ENCODE measurements at places on chromosomes 13 and 19.

DNA sequence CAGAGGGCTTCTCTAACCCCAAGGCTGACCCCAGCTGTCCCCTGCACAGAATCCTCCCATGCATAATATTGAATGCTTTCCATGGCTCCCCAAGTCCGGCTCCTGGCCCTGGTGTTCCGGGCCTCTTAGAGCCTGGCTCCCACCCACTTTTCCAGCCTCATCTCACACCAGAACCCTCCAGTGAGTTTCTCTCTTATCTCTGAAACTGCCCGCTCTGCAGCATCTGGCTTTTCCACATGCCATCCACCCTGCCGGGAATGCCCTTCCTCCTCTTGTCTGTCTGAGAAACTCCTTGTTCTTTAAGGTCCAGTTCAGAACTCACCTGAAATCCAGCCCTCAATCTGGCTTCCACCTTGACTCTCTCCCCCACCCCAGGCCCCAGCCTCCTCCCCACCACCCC, 6.8 kb downstream of the SYNGR4 start:
- DNase-seq: no peak

DNA sequence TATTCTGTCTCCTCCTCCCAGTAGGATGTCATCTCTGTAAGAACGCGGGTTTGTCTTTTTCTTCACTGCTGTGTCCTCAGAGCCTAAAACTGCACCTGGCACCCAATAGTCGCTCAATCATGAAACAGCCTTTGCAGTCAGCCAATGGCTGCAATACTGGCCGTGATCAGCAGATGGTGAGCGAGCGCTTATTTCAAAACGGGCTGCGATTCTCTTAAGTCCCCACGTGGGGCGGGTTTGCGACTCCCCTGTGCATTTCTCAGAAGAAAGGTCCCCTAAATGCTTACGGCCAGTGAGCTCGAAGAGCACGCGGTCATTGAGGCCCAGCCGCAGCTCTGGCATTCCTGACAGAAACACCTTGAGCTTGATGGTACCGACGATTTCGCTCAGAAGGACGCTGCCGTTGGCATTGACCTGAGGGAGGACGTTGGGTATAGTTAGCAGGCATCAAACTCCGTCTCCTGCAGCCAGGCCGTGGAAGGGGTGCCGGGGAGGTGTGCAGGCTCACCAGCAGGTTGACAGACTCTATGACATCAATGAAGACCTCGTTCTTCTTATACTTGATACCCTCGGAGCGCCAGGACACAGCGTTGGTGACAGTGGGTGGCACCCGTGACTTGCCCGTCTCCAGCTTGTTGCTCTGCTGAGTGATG, 6.0 kb downstream of the AP1M2 start:
- peak; percentile 91 for DNase-seq

GRCh38 chr13:97411984-97412383, 22.0 kb upstream of the RAP2A start:
- no peak for DNase-seq

DNA sequence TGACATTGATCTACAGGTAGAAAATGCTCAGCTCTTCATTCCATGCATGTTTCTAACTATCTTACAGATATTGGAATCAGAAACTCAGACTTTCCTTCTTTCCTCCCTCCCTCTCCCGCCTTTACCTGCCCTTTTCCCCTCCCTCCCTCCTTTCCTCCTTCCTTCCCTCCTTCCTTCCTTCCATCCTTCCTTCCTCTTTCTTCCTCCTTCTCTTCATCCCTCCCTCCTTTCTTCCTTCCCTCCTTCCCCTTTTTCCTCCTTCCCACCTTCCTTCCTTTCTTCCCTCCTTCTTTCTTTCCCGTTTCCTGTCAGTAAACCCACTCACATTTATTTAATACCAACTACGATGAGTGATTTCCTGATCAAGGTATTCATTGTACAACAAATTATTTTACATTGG, 113.4 kb upstream of the IRS2 start:
- no peak for DNase-seq

Data from COR-L47 (cell line).